ENCODE measurements at places on chromosomes 12 and 14. TPM values are rescaled to one million over a fixed set of nuclear protein-coding genes. Genes with fewer than 3 reads are reported as not detected.

CCDC177 gene
- not detected for total RNA-seq

DNA sequence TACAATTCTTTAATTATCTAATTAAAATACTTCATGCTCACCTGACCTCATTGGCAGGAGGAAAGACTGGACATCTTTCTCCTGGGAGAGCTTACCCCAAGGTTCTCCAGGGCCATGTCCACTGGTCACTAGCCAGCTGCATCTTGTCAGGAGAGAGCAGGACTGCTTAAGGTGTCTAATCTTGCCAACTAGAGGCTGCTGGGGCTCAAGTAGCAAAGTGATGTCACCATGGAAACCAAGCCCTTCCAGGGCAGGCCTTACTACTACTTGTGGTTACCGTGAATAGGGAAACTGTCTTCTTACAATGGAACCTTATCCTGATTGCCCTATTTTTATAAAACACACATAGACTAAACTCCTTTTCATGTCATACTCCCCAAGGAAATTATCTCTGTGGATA, 376.4 kb downstream of the SNAPC1 start:
- no peak for DNase-seq

NGDN gene
- 17.2 TPM for total RNA-seq

LHX5 gene
- not detected for total RNA-seq

- DNase-seq, result peak; percentile 14
Measured at GRCh38 chr14:104975481-104976197, 2.5 kb downstream of the AHNAK2 start.

GRCh38 chr14:88044444-88044758, 39.5 kb downstream of the GPR65 start:
- DNase-seq, result no peak

DNA sequence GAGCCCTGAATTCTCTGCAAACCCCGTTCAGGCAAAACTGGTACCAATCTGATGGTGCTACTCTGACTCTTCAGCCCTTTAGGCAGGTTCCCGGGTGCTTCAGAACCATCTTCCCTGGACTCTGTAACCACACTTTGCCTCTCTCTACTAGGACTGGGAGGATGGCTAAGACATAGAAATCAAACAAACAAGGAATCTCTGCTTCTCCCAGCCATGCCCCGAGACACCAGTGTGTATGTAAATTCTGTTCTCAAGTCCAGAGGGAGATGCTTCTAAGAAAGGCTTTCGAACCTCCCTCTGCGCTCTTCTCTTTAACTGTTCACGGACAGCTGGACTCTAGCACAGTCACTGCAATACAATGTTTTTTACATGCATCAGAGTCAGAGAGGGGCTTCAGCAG, 1.9 kb upstream of the KCNK10 start:
- DNase-seq, result no peak

MMP17 gene
- 0.77 TPM for total RNA-seq

- DNase-seq, result no peak
Measured at GRCh38 chr12:56581418-56582145, 48.5 kb downstream of the BAZ2A start.

LRRC10 gene
- 43.8 TPM for total RNA-seq

- no peak for DNase-seq
Measured at GRCh38 chr14:82047777-82048470, 514.3 kb upstream of the SEL1L start.

GPR65 gene
- 0.25 TPM for total RNA-seq

Data from left ventricle myocardium inferior (tissue), 1 donor.